GM13977 (cell line): ENCODE measurements at places on chromosomes 16 and 17.

GRCh38 chr16:87017371-87018012, 299.7 kb downstream of the C16orf95 start:
- DNase-seq, result no peak

- DNase-seq, result no peak
Measured at GRCh38 chr16:87391324-87391949, 699 bp upstream of the MAP1LC3B start.

DNA sequence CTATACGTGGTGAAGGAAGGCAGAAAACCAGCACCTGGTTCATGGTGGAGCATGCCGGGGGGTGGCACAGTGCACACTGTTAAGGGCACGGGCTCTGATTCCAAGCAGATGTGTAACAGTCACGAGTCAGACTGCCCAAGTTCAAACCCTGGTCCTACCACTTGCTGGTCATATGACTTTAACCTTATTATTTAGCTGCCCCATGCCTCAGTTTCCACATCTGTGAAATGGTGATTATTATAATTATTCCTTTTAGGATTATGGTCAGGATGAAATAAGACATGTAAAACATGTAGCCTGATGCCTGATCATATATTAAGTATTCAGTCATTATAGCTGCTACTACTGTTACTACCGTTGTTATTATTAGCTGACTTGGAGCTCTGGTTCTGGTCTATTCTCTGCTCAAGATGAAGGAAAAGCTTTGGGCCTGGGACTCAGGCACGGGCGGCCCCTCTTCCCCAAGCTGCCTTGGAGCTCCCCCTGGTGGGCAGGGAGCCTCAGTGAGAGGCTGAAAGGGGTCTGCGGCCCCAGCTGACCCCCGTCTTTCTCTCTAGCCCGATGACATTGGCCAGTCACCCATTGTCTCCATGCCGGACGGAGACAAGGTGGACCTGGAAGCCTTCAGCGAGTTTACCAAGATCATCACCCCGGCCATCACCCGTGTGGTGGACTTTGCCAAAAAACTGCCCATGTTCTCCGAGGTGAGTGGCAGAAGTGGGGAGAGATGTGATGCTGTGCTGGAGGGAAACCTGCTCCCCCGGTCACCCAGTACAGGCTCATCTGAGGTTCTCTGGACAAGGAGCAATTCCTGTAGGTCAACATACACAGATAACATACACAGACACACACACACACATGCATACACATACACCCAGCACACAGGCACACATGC, 14.0 kb downstream of the NR1D1 start:
- peak; percentile 84 for DNase-seq

GRCh38 chr16:50185005-50185505, 31.9 kb downstream of the TENT4B start:
- no peak for DNase-seq

DNA sequence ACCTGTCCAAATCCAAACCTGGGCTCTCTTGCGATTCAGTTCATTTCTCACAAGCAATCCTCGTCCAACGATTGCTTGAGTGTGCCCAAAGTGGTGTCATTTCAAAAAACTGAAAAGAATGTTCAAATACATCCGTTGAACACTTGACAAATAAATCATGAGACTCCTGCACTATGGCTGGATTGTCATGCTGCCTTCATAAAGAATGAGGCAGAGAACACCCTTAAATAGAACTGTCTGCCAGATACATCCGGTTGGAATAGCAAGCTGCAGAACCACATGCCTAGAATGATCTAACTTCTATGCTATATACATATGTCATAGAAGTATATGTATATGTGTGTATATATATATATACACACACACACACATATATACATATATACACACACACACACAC, 55.4 kb upstream of the HAPSTR1 start:
- DNase-seq, result no peak

DNA sequence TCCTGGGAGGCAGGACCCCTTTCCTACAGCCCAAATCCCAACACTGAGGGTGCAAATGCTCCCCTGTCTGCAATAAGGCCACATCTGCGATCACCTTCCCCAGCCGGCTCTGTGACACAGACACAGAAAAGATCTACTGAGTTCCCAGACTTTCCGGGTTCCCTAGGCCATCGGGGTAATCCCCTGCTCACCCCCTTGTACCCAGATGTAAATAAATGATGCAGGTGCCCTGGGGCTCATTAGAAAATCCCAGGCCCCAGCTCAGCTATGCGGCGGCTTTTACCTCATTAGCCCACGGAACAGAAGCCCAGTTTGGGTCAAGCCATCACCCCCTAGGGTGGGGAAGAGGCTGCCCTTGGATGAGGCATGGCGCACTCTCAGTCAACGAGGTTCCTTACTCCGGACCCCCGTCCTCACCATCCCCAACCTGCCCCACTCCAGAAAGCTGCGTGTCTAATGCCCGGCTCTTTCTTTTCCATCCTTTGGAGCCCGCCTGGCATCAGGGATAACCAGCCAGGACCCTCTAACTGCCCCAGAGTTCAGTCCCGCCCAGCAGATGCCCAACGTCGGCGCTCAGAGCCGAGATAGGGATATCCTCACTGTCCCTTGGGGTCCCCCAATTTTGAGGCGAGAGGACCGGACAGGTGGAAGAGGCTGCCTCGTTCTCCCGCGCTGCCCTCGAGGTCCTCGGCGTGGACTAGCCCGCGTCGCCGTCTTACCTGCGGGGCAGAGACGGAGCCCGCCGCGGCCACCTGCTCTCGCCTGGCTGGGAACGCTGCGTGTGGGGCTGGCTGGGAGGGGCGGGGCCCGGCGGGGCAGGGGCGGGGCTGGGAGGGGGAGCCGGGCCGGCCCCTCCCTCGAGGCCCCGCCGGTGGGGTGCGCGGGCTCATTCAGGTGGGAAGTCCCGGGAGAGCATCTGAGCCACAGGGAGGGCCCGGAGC, at the start of gene ZNF385C:
TSS of gene ZNF385C (minus strand) at position 783 of the 941 bp plus-strand sequence. CDS start 35,417 bp downstream, outside the sequence.
- DNase-seq, result peak; percentile 71

DNA sequence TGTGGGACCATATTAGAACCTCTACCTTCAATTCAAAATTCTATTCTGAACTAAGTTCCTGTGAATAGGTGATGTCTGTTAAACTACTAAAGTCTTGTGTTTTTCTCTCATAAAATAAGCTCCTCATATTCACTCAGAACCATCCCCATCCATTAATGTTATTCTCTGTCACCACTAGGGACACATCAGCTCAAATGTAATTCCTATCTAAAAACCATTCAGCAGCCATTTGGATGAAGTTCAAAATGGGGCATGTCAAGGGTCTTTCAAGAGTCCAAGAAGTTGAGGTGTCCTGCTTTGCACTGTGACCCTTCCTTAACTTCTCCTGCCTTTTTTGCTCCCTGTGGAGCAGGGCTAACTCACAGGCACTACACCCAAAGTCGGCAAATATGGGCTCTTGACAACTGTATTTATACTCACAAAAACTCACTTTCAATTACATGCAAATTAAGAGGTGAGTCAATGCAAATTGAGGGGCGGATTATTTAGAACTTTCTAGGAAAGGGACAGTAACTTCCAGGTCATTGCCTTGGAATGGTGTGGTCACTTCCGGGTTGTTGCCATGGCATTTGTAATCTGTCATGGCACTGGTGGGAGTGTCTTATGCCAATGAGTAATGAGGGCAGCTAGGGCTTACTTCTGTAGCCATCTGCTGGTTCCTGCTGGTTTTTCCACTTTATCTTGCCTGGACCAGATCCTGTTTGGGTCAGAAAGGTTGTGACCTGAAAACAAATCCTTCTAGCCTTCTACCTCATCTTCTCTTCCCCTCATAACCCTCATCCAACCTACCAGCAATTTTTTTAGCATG, 128.2 kb upstream of the COX10 start:
- no peak for DNase-seq

- no peak for DNase-seq
Measured at GRCh38 chr16:15482068-15482747, 47.8 kb downstream of the BMERB1 start.

- DNase-seq, result peak; percentile 68
Measured at GRCh38 chr17:38333635-38334295, 10.0 kb downstream of the GPR179 start.

GRCh38 chr16:49811644-49812334, 44.1 kb downstream of the ZNF423 start:
- no peak for DNase-seq

- no peak for DNase-seq
Measured at GRCh38 chr17:45143094-45143670, 5.1 kb upstream of the HEXIM1 start.

DNA sequence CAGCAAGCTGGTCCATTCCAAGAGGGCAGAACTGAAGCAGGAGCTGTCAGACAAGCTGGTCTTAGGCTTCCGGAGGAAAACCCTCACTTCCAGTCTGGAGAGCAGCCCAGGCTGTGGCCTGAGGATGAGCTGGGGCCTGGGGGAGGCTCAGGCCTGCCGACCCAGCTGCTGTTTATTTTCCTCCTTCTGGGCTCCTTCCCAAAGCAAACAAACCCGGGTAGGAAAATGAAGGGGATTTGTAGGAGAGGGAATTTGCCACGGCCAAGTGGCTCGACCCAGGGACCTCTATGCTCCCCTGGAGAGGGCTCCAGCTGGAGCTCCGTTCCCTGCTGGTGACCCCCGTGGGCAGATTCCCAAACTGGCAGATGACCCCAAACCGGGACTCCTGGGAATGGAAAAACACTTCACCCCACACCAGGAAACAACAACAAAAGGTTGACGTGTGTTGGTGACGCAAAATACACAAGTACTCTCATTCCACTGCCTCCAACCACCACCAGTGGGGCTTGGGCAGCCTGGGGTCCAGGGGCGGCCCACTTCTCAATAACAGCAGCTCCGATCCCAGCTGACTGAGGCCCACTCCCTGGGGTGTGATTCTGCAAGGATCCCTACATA, 8.8 kb downstream of the JUP start:
- DNase-seq, result no peak

- DNase-seq, result no peak
Measured at GRCh38 chr17:35568561-35568960, 7.9 kb upstream of the SLFN14 start.
